ENCODE measurements at places on chromosomes 2 and 18.

GRCh38 chr2:215532844-215533243 lies 97.0 kb upstream of the FN1 start:
- no peak for DNase-seq

- peak; percentile 31 for DNase-seq
These were observed 31.8 kb upstream of the MTCL1 start for GRCh38 chr18:8673256-8674209.

DNA sequence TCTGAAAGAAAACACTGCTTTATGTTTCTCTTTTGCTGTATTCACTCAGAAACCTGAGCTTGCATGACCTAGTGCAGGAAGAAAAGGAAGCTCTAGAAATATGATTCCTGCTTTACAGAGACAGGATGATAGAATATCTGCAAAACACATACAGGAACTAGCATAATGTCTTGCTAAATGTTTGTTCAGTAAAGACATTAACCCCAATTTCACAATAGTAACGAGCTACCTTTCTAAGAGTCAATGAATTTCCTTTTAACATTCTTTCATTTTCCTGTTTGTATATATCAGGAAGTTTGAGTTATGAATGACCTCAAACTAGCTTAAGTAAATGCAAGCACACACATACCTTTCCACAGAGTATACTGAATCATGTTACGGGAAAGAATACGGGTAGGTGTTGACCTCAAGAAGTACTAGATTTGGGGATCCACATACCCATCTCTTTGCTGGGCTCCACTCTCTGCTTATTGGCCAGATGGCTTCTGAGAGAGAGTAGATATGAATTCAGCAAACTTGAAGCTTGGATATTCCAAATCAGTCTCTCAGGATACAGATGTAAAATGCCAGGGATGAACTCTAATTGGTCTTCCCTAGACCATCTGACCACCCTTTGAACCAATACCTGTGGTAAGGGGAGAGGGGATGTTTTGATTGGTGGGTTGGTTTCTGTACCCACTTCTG lies 18.2 kb upstream of the ACSL3 start:
- DNase-seq = no peak

DNA sequence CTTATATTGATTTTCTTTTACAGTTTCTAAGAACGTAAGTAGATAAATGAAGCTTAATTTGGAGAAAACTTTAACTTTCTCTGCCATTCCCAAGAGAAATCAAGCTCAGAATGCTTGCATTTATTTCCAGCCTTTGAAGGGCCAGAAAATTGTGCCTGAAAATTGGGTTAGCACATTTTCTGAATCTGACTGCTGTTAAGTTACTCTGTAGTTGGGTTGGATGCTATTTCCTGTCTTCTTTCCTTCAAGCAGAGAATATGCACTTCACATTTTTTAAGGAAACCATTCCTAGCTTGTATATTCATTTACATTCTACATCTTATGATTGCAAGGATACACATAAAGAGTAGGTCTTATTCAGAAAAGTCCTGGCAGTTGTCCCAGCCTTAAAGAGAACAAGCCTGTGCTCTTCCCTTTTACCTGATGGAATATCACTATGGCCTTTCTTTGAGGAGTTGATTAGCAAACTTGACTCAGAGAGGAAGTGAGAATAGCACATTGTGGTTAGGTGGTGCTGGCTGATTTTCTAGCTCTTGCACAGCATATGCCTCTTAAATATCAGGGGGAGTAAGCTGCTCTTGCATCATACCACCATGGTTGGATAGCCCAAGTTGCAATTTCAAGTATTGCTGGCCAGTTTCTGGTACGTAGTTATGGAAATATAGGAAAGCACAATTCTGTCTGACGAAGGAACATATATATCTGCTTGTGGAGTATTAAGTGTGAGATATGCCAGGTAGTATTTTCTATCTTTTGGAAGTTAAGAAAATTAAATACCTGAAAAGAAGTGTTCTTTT lies 133.7 kb downstream of the COMMD1 start:
- DNase-seq = no peak

GRCh38 chr2:159936471-159936870 lies 125.9 kb downstream of the PLA2R1 start:
- no peak for DNase-seq

Measured in H54 (cell line).